Ascending aorta (tissue), 2 donors: ENCODE measurements at places on chromosomes 13 and 19. TPM values are rescaled to one million over a fixed set of nuclear protein-coding genes. Genes with fewer than 3 reads are reported as not detected.

GRCh38 chr19:7153022-7153421, 83.5 kb downstream of the ZNF557 start:
- DNase-seq = no peak

DNA sequence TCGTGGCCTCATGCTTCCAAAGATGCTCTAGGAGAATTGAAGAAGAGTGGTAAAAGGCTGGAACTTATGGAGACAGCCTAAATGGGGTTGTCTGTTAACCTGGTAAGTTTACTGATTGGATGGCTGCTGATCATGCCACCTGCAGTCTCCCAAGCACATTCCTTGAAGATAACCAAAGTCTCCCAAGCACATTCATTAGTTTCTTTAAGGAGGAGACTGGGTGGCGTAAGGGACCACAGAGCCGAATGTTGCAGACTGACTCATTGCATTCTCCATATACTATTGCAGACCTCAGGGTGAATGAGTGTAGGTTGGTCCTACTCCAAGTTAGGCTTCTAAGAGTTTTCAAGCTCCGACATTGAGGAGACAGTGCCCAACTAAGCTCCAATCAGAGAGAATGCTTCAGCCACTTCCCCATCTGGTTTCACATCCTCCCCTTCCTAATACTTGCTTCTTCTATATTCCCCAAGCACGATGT, at the start of gene IGFL3:
Gene IGFL3 (minus strand): TSS at position 51 of the 478 bp plus-strand sequence. CDS start 39 bp downstream, at position 12.
- DNase-seq = no peak

- peak; percentile 31 for DNase-seq
Measured at GRCh38 chr13:51920786-51921185, 59.0 kb downstream of the CCDC70 start.

DNA sequence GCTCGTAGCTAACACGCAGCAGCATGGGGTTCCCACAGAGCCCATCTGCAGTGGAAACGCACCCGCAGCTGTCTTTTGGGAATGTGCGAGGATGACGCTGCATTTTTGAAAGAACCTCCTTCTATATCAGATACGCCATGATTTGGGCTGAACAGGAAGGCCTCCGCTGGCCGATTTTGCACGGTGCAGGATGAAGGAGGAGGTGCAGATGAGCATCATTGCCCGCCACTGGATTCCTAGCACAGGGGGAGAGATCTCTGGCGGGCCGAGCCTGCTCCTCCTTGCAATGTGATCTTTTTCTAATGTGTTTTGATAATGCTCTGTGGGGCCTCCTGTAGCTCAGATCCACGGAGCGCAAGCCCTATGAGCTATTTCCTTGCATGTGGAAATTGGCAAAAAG, 55.5 kb downstream of the EFNB2 start:
- DNase-seq = no peak

DNA sequence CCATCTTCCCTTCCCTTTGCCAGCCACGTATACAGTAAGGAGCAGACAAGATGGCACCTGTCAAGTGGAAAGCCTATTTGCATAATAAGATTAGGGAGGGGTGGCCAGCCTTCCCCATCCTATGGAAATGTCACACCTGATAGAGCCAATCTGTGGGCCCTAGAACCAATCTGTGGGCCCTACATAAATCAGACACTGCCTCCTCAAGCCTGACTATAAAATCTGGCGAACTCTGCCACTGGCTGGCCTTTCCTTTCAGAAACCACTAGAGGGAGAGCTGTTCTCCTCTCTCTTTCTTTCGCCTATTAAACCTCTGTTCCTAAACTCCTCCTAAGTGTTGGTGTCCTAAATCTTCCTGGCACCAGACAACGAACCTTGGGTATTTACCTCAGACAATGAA, 231.5 kb upstream of the KLHL1 start:
- no peak for DNase-seq

DNA sequence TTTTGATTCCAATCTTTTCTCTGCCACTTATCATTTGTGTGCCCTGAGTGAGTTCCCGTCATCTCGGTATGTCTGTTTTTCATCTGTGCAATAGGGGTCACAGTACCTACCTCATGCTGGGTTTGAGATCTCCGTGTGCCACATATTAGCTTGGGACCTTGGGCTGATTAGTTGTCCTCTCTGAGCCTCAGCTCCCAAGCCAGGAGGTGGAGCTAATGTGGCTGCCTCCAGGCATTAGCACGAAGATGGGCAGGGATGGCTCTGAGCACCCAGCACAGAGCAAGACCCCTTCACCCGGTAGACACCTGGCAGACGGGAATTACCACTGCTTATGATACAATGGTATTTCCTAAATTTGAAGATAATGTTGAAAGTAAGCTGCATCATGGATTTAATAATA, 35.8 kb upstream of the XPO4 start:
- no peak for DNase-seq

DNA sequence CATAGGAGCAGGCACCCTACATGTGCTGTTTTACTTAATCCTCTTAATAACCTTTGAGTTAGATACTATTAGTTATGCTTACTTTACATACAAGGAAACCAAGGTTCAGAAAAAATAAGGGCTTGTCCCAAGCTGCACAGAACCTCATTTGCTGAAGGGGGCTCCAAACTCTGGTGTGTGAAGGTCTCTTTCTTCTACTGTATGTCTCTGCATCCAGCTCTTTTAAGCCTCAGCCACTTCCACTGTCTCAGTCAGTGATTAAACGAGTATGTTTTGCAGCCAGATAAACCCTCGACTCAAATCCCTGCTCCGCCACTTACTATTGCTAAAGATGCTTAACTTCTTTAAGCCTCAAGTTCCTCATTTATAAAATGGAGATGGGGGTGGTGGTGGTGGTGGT, 112.4 kb upstream of the WASF3 start:
- DNase-seq = no peak

- no peak for DNase-seq
Measured at GRCh38 chr13:30957258-30957943, 24.9 kb downstream of the TEX26 start.

DNA sequence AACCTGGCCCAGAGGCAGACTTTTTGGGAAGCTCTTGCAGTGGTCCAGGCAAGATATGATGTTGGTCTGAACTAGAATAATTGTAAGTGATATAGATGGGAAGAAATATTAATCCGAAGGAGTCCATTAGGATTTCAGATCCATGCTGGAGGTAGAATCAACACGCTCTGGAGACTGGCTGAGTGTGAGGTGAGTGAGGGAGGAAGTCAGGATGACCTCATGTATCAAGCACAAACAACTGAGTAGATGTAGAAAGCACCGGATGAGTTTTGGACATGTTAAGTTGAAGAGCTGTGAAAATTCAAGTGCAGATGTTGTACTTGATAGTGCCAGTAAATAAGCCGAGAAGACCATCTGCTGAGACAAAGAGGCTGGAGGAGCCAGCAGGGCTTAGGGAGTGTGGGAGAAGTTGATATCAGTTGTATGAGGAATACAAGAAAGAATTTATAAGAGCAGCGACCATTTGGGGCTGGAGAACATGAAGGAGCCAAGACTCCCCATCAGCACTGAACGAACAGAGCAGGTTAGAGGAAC, 5.3 kb upstream of the CNMD start:
- no peak for DNase-seq

- DNase-seq = no peak
Measured at GRCh38 chr19:31254180-31254551, 95.1 kb downstream of the TSHZ3 start.

DNA sequence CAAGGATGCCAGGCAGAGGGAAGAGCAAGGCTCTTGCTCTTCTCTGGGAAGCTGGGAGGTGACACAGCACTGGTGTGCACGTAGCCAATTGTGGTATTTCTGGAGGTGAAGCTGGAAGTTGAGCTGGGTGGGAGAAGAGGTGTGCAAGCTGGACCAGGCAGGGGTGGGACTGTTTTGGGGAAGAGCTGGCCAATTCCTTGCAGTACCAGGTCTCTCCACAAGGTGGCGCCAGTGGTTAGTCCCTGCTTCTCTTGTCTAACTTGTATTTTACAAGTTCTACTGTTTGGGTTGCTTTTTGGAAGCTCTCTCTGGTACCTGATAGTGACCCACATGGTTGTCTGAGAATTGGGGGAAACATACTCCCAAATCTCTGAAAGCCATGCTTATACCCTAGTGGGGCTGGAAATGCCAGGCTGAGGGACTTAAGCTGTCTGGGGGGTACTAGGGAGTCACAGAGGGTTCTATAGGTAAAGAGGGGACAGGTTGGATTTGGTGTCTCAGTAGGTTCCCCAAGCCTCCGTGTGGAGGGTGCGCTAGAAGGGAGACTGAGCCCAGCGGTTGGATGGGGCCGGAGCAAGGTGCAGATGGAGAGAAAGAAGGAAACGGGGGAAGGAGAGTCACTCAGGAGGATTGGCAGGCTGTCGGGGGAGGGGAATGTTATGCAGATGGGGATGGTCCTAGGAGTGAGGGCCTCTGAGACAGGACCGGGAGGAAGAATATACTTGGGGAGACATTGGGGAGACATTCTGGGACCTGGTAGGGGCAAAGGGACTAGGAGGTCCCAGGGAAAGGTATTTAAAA, 3.0 kb downstream of the HPN start:
- no peak for DNase-seq

GRCh38 chr13:111479412-111479811, 159.0 kb downstream of the TEX29 start:
- DNase-seq = no peak

GRCh38 chr13:53638040-53638439, 609.4 kb downstream of the OLFM4 start:
- no peak for DNase-seq

DNA sequence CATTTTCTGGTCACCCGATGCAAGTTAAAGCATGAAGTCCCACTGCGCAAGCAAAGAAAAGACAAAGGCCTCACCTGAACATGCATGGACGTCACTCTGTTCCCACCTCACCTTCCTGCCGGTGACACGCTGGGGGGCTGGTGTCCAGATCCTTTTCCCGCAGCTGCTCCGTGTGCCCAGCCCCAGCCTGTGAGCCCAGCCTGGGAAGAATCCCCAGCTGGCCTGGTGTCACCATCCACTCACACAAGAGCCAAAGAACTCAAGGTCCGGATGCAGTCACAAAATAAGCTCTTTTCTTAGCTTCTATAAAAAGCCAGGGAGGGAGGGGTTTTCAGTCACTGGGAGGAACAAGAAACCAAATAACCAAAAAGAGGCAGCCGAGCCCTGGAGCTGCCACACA, 249.9 kb downstream of the COL4A1 start:
- DNase-seq = peak; percentile 69

DNA sequence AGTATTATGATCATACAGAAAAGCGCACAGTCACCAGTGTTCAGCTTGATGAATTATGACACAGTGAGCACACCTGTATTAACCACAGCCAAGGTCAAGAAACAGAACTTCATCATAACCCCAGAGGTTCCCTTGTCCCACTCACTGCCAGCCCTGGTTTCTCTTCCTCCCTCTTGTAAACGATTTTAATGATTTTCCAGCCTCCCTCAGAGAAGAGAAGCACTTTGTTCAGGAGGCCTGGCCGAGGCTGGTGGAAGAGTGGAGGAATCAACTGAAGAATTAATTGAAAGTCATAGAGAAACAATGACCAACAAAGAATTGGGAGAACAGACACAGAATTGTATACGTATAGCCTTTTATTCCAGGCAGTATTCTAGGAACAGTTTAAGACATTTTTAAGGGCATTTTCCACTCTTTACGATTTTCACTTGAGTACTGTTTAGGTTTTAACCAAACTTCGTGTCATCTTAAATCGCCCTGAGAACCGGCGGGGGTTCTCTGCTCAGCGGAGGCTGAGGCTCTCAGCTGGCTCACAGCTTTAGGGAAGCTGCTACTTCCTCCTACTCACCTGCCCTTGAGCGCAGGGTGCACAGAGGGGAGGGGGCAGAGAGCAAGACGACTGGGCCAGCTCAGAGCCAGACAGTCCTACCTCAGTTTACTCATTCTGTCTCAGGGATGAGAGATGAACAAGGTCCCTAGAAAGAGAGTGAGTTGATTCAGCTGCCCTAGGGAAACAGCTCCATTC, 108.6 kb downstream of the AKAP11 start:
- DNase-seq = no peak

DNA sequence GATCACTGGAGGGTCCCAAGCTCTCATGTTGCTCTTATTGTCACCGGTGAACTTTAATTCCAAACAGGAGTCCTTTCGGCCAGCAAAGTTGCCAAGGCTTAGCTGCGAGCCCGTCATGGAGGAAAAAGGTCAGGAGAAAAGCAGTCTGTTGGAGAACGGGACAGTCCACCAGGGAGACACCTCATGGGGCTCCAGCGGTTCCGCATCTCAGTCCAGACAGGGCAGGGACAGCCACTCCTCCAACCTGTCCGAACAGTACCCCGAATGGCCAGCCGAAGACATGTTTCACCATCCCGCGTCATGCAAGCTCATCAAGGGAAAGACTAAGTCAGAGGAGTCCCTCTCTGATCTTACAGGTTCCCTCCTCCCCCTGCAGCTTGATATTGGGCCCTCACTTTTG, 10.4 kb downstream of the ZNF91 start:
- DNase-seq = no peak

DNA sequence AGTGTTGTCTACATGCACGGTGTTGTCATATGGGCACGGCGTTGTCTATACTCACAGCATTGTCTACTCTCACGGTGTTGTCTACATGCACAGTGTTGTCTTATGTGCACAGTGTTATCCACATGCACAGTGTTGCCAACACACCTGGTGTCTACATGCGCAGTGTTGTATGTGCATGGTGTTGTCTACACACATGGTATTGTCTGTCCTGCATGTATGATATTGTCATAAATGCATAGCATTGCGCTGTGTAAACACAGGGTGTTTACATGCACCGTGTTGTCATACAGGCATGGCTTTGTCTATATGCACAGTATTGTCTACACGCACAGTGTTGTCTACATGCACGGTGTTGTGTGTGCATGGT, 6.8 kb downstream of the ADPRHL1 start:
- DNase-seq = no peak

- DNase-seq = no peak
Measured at GRCh38 chr13:48492096-48492440, 40.8 kb downstream of the RCBTB2 start.

The SLC8A2 gene
- total RNA-seq = not detected

The ADGRE3 gene
- not detected for total RNA-seq

The ZNF420 gene
- total RNA-seq = 69.9 TPM

The KLK12 gene
- total RNA-seq = not detected

The IFT88 gene
- 4.9 TPM for total RNA-seq

The FUT1 gene
- 3.8 TPM for total RNA-seq
